RWPE2 (cell line): ENCODE measurements at places on chromosomes 7 and 10.
A peak's percentile ranks its signal among the peaks of the same experiment; 100 is the strongest.

DNA sequence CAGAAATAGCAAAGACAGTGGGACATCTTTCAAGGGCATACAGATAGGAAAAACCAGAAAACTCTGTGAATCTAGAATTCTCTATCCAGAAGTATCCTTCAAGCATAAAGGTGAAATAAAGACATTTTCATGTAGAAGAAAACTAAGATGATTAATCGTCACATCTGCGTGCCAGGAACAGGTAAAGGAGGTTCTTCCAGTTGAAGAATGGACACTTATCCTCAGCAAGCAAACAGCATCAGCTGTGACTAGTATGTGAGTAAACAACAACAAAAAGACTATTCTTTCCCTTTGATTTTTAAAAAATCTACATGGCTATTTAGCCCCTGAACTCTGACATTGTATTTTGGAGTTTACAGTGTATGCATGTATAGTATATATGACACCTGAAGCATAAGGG is 124.9 kb downstream of the LRMDA start:
- DNase-seq = no peak

- DNase-seq = no peak
Measured at GRCh38 chr7:46208635-46209525, 287.8 kb upstream of the IGFBP3 start.

GRCh38 chr10:122078965-122079795 is 90.2 kb downstream of the TACC2 start:
- DNase-seq = no peak

- no peak for DNase-seq
Measured at GRCh38 chr7:130444751-130445407, 4.1 kb upstream of the CEP41 start.

DNA sequence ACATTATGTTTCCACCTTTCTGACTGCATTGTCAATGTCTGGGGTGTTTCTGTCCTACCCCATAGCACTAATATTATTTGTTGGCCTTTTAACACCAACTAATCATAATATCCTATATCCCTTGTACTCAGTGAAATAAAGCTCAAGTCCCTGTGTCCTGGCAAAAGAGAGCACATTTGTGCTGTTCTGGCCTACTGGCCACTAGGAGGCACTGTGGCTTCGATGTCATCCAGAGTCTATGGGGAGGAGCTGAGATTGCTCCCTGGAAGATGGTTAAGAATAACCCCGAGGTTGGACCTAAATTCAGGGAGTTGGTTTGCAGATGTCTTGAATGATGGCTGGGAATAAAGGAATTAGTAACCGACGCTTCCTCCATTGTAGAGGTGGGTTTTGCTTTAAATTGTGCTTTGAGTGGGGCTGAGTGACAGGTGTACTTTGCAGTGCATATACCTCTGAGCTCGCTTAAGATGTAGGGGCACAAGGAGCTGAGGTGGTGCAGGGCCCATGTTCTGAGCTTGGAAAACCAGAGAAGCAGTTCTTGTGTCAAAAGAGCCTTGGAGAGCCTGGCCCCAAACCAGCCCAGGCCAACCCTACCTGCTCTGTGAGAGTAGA is 191.2 kb upstream of the PRSS1 start:
- no peak for DNase-seq

DNA sequence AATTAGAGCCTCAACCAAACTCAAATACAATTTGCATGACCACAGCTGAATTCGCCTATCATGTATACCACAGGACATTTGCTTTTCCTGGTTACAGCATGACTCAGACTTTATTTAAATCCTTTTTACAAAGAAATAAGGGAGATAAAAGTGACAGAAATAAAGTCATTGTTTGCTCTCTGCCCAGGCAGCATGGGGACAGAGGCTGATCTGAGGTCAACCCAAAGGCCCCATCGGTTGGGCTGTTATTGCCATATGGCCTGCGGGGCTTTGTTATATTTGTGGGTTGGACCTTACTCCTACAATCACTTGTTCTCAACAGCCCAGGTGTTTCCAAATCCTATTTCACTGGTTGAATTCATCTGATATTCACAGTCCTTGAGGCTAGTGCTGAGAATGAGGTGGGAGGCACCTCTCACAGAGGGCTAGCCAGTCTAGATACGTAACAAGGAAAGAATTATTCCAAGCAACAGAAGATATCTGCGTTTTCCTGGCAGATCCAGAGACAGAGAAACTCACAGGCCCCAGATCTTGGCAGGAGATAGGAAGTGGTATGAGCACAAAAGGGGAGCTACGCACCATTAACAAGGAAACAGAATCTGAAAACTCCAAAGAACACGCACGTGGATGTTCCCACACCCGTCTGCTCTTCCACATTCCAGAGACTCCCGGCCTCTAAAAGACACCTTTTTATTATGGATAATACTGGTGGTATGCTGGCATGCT is 117.3 kb downstream of the HIPK2 start:
- no peak for DNase-seq

DNA sequence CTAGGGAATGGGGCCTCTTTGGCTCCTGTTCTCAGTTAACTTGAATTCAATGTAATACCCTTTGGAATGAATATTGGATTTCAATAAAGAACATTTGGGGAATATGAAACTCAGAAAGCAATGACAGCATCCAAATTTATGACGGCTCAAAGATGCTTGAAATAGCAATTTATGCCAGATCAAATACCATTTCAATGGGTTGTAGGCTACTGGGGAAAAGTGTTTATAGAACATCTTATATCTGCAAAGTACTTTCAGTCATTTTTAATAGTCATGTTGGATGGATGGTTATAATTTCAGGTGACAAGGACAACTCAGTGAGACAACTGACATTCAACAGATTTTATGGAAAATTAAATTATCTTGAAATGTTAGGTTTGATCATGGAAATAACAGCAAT is 772.7 kb downstream of the PHTF2 start:
- no peak for DNase-seq

- DNase-seq = no peak
Measured at GRCh38 chr10:48296576-48297098, 9.8 kb upstream of the MAPK8 start.

GRCh38 chr10:131875501-131875900 is 25.3 kb upstream of the PPP2R2D start:
- DNase-seq = no peak

- DNase-seq = no peak
Measured at GRCh38 chr7:131504157-131504899, 52.1 kb downstream of the PODXL start.

DNA sequence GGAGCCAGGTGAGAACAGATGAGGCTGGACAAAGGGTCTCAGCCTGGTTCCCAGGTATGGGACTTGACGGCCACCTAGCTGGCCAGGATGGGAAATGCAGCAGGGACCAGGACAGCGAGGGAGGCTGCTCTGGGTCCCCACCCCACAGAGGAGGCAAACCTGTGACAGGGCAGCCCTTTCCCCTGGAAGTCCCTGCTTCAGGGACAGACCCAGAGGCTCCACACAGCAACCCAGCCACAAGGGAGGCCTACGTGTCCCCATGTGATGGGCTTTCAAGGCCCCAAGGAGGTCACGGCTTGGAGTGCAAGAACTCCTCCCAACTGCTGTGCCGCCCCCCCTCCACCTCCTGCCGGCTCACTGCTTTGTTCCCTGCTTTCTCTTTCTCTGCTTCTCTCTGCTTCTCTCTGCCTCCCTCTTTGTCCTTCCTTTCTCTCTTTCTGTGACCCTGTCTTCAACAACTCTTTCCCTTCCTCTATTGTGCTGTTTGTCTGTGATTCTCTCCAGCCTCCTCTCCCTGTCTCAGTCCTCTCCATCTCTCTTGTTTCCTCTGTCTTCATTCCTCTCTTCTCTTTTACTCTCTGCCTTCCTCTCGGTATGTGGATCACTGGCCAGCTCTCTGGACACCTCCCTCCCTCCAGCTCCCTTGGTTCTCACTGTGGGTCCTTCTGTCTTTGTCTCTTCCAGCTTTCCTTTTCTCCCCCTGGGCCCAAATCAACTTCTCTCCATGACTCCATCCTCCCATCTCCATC is 9.6 kb upstream of the EIF5AL1 start:
- DNase-seq = no peak

DNA sequence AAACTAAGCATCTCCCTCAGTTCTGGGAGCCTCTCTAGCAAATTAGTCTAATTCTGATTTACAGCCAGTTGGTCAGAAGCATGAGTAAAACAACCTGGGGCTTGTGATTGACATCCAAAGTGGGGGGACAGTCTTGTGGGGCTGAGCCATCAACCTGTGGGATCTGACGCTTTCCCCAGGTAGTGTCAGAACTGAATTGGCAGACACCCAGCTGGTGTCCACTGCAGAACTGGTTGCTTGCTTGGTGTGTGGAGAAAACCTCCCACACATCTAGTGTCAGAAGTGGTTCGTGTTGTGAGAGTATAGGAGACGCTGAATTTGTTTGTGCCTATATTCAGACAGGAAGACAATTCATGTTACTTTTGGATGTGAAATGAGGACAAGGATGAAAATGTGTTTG is 92.2 kb upstream of the PDCD4 start:
- no peak for DNase-seq

DNA sequence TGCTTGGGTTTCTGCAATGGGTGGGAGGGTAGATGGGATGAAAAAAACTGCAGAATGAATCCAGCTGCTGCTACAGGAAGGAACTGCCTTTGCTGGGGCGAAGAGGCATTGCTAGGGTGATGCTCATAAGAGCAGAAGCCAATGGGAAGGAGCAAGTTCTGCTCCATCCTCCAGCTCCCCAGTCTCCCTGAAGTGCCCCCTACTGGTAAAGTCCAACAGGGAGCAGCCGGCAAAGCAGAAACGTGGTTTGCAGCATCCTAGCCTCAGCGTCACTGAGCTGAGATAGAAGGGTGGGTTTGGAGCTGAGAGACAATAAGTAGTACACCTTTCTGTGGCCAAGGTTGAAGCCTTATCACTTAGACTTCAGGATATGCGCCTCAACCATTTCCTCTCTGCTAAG is 220.5 kb downstream of the CCSER2 start:
- no peak for DNase-seq

DNA sequence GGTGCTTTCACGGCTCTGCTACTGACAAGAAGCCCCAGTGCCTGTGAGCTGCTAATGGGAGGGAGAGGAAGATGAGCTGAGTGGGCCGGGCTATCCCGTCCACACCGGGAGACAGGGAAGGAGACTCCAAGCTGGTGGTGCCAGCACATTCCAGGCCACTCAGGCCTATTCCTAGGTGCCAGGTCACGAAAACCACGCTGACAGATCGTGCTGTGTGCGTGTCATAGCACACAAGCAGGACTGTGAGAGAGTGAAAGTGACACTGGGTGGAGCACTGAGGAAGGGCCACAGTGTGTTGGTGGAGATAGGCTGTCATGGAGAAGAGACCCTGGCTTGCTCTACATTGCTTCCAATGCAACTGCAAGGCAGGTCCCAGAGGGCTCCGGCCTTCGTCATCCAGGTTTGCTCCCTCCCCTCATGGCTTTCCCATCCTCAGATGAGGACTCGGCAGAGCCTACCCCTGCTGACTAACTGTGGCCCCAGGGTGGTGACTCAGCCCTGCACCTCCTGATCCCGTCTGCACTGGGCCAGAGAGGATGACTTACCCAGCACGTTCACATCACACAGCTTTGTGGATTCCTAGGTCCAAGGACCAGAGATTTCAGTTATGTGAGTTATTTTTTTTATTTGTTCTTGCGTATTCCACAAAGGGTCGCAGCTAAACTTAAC is 167.3 kb downstream of the EGFR start:
- peak; percentile 97 for DNase-seq

- no peak for DNase-seq
Measured at GRCh38 chr7:99404235-99404976, 4.0 kb downstream of the PDAP1 start.

GRCh38 chr10:116849248-116850057 is at the start of gene ENO4:
Gene ENO4, plus strand, starts transcription at chr10:116849499. Its CDS starts 68 bp downstream, at chr10:116849567.
- peak; percentile 84 for DNase-seq

- no peak for DNase-seq
Measured at GRCh38 chr7:115496006-115496405, 534.6 kb downstream of the TFEC start.

GRCh38 chr10:81179324-81179723 is 641.6 kb downstream of the SH2D4B start:
- DNase-seq = no peak

- DNase-seq = no peak
Measured at GRCh38 chr10:47056247-47056510, 145.0 kb downstream of the PTPN20 start.

DNA sequence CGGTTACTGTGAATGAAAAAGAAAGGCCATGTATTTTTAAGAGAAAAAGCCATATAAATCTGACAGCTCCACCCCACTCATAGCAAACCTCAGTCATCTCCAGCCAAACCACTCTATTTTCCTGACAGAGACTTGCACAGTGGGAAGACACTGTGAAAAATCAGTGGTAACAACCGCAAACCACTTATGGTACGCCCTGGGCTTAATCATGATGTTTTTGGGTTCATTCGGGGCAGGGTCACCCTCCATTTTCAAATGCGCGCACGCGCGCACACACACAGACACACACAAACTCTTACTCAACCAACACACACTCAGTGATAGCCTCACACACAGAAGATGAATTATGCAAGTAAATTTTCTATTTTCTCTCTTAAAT is 82.1 kb upstream of the HPS1 start:
- no peak for DNase-seq

GRCh38 chr7:69651101-69651590 is 52.9 kb downstream of the AUTS2 start:
- DNase-seq = no peak

DNA sequence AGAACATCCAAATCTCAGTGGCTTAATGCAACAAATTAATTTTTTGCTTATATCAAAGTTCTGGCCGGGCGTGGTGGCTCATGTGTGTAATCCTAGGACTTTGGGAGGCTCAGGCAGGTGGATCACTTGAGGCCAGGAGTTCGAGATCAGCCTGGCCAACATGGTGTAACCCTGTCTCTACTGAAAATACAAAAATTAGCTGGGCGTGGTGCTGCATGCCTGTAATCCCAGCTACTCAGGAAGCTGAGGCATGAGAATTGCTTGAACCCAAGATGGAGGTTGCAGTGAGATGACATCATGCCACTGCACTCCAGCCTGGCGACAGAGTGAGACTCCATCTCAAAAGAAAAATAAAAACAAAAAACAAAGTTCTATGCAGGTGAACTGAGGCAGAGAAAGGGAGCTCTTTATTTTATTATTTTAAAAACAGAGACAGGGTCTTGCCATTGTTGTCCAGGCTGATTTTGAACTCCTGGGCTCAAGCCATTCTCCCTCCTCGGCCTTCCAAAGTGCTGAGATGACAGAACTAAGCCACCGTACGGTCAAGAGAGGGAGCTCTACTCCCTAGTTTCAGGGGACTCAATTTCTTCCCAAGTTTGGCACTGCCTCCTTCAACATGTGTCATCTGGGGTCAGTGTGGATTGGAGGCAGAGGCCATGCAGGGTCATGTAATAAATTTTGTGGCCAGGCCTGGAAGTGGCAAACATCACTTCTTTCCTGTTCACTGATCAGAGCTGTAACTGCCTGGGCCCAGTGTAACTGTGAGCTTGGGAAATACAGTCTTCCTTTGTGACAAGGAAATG is 2.4 kb downstream of the ADCK2 start:
- no peak for DNase-seq

- no peak for DNase-seq
Measured at GRCh38 chr7:100016215-100016901, 962 bp downstream of the ZKSCAN1 start.

- no peak for DNase-seq
Measured at GRCh38 chr10:104336821-104337467, 1.3 kb downstream of the ITPRIP start.

- no peak for DNase-seq
Measured at GRCh38 chr10:1133495-1134045, 77.4 kb downstream of the WDR37 start.

- no peak for DNase-seq
Measured at GRCh38 chr7:6172224-6172909, 100.1 kb downstream of the CYTH3 start.

- no peak for DNase-seq
Measured at GRCh38 chr7:52344015-52344414, 691.4 kb upstream of the POM121L12 start.
